ENCODE measurements at places on chromosomes 2 and 18.

DNA sequence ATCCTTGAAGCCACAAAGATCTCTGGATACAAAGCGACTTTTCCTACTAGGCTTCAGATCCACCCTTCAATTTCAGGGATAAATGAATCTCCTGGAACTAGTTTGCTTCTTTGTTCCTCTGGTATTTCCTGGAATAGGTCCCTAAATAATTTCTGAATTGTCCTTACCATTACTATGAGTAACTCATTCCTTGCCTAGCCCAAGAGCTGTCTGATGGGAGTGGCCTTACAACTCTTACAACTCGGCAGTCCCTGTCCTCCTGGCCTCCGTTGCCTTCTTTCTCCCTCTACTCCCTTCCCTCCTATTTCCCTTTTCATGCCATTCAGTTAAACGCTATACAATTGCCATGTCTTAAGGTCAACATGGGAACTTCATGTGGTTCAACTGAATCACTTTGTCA lies 98.2 kb upstream of the FHL2 start:
- no peak for DNase-seq

DNA sequence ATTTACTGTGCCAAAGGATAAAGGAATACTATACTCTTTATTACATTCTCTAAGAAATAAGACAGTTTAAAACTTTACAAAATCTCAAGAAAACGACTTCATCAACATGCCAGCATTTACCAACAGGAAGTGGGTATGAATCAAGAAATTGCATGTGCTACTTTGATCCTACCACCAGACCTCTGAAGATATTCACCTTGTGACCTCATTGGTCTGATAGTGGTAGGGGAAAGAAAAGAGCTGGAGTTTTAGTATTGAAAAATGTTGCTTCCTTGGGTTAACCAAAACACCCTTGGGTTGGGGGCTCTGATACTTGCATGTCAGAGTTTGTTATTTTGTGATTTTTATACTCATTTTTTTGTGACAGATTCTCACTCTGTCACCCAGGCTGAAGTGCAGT lies 84.1 kb upstream of the LPIN2 start:
- DNase-seq = no peak

GRCh38 chr18:79818631-79819030 lies 20.9 kb downstream of the KCNG2 start:
- DNase-seq = no peak

DNA sequence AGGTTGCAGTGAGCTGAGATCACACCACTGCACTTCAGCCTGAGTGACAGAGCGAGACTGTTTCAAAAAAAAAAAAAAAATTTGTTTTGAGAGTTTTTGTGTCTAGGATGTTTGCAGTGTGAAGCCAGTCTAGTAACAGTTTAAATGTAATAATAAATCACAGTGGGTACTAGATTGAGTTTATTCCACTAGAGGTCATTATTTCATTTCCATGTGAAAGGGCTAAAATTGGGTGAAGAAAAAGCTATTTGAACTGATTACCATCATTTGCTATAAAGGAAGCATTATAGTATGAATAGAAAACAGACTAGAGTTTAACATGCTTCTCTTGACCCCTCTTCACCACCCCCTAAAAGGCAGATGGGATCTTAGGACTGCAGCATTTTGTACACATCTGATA lies 20.3 kb downstream of the SNRPD1 start:
- DNase-seq = no peak

DNA sequence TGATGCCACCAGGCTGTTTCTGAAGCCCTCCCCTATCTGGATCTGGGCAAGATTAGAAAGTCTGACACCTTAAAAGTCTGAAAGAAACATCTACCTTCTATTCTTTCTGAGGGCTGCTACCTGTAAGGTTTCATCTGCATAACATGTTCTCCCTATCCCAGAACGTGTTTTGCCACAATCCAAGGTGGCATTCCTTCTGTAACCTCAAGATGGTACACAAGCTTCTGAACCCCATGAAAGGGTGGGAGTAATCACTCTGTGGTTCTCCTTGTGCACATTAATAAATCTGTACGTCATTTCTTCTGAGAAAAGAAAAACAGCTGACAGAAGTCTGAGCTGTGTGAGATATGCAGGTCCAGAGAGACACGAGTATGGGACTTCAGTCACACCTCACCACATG lies 41.8 kb upstream of the MSH6 start:
- DNase-seq = no peak

DNA sequence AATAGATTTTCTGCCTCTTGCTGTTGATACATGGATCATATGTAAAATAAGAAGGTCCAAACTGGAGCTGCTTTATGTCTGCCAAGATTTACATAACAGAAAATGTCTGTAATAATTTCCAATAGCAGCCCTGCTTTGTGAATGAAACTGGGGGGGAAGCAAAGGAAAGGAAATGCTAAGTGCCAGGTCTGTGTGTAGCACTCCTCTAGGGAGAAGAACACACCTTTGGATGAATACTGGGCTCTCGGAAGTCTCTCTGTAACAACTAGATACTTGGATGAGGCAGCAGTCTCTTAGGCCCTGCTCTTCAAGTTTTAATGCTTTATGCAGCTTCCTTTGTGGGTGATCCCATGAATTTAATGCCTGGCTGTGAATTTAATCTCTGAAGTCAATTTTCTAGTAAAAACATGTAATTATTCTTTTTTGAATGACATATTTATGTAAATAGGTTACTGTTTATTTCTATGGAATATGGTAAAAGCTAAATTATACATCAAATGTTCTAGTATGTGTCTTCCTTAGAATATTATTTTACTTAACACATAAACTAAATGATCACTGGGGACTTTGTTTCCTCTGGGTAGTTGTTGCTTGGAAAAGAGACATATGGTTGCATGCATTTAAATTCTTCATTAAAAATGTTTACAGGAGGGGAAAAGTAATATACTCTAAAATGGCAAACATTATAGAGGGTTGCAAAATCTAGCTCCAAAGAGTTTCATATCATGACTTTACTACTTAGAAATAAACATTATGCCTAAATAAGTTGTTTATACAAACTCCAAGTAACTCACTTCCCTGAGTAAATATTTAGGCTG lies 336.6 kb upstream of the CWC22 start:
- no peak for DNase-seq

DNA sequence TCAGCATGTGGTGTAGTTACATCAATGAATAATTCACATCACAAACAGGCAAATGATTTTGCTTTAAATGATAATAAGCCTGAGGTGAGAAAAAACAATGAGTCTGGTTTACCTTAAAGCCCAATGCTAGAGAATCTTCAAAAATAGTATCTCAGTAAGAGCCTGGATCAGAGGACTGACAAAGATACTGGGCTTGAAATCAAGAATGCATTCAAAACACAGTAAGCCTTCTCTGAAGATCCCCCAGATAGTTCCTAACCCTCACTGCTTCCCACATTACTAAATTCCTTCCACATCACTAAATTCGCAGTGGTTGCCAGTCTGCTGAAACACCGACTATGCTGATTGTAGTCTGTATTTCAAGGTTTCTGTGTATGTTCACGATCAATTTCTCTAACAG lies 514.9 kb downstream of the SUCLG1 start:
- DNase-seq = no peak

DNA sequence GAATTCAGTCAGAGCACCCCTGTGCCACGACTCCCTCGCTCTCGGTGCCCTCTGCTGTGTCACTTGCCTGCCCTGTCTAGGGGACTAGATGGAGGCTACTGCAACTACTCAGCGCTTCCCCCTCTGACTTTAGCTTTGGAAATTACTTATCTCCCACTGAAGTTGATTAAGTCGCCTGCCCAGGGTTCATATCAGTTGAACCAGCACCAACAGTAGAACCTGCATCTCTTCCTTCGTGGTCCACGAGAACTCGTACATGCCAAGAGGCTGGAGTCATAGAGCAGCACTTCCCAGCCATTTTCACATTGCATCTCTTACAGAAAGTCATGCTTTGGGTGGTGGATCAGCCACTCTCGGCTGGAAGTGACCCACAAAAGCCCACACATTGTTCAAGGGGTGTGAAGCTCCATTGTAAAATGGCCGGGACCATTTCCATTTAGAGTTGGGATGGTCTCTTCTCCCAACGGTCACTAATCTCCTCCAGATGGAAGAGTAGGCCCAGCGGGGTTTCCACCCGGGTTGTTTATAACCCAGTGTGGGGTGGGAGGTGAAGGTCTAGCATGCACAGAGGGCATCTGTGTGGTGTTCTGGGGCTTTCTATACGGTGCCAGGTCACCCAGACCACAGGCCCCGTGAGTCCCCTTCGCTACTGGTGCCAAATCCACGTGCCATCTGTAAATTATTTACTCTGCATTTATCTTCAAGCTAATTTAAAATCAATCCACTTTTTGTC lies 38.0 kb downstream of the STEAP3 start:
- no peak for DNase-seq

- peak; percentile 47 for DNase-seq
These were observed 121.0 kb downstream of the KLHL29 start for GRCh38 chr2:23505984-23506380.

DNA sequence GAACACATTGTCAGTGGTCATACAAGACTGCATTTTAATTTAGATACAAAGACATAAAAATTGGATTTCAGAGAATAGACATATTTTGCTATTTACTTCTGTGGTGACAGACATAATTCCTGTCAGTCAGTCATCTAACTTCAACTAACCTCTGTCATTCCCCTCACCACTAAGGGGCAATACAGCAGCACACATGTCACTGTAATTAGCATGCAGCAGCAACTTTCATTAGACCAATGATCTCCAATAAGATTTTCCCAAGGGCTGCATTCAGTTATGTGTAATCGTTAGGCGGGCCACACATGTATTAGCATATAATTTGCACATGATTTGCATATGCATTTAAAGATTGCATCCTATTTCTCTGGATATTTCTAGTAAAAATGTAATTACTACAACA lies 624.5 kb downstream of the NR4A2 start:
- no peak for DNase-seq

GRCh38 chr2:22497789-22498188 lies 887.2 kb upstream of the KLHL29 start:
- DNase-seq = no peak

- no peak for DNase-seq
These were observed 742 bp upstream of the SOS1 start for GRCh38 chr2:39121523-39122063.

GRCh38 chr2:231170055-231170454 lies 28.4 kb upstream of the ARMC9 start:
- DNase-seq = no peak

DNA sequence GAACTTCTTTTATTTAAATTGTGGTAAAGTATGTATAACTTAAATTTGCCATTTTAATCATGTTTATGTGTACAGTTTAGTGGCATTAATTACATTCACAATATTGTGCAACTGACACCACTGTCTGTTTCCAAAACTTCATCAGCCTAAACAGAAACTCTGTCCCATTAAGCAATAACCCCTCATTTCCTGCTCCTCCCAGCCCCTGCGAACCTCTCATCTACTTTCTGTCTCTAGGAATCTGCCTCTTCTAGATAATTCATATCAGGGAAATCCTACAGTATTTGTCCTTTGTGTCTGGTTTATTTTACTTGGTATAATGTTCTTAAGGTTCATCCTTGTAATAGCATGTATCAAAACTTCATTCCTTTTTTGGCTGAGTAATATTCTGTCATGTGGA lies 75.1 kb downstream of the BOLA3 start:
- DNase-seq = no peak

DNA sequence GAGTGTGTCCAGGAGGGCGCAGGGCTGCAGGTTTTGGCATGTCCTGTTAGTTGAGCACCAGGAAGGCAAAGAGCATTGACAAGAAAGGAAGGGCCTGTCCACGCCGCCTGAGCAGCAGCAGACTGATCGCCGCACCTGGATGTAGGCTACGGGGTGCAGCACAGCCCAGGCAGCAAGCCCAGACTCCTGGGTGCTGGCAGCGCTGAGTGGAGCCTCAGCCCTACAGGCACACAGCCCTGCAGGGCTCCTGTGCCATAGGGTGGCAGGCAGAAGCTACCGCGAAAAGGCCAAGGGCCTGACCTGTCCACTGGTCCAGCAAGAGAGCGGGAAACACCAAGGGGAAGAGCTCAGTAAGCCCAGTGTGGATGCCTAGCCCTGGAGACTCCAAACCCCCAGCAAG lies 198.0 kb downstream of the HDAC4 start:
- DNase-seq = peak; percentile 5

GRCh38 chr2:55518841-55519165 lies 715 bp upstream of the CFAP36 start:
- no peak for DNase-seq

DNA sequence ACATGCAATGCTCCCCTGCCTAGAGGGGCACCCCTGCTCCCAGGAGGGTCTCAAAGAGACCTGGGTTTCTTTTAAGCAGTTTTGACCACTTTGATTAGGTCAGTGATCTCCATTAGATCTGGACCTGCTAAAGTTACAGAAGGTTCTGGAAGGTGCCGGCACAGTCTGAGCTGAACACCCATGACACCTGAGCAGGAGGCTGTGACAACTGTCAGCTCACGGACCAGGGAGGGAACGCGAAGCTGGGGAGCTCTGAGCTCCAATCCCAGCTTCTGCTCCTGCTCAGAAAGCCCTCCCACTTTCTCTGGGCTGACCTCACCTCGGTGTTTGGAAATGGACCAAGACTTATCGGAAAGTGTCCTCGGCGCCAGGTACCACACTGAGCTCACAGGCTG lies 113.8 kb downstream of the NFATC1 start:
- DNase-seq = no peak

DNA sequence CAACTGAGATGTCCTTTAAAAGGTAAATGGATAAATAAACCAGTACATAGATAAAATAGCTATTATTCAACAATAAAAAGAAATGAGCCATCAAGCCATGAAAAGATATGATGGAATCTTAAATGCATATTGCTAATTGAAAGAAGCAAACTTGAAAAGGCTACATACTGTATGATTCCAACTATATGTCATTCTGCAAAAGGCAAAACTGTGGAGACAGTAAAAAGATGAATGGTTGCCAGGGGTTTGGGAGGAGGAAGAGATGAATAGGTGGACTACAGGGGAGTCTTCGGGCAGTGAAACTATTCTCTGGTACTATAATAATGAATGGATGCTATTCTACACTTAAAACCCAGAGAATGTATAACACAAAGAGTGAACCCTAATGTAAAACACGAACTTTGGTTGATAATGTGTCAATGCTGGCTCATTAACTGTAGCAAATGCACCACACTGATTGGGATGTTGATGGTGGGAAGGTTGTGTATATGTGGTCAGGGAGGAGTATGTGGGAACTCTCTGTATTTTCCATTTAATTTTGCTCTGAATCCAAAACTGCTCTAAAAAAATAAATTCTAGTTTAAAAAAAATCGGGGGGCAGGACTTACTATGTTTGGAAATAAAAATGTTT lies 73.7 kb upstream of the MYCN start:
- DNase-seq = no peak

- no peak for DNase-seq
These were observed 2.5 kb downstream of the SPEG start for GRCh38 chr2:219437141-219437540.

- DNase-seq = no peak
These were observed 83.9 kb downstream of the TPO start for GRCh38 chr2:1497122-1497611.

- no peak for DNase-seq
These were observed 30.8 kb downstream of the TBC1D8 start for GRCh38 chr2:101120124-101120996.

- no peak for DNase-seq
These were observed 32.4 kb downstream of the SMAD2 start for GRCh38 chr18:47898055-47898454.
